ENCODE measurements at places on chromosomes 5 and 9.

DNA sequence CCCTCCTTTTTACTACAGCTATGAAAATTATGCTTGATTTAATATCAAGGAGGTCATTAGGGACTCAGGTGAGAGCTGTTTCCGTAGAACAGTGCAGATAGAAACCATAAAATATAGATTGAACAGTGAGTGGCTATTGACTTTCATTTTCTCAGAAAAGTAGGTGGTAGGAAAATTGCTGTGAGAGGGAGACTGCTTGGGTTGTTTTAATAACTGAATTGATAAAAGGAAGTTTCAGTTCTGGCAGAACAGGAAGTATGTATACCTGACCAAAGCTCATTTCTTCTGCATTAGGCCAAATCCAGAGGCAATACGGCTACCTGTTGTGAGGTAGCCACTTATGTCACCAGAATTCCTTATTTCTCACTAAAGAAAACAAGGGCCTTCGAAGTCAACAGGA is 761.7 kb upstream of the ARRDC3 start:
- no peaks in the 10 kb centered on the region for H3K36me3 ChIP-seq
- H3K4me1 ChIP-seq: no peaks in the 10 kb centered on the region
- no peak for DNase-seq
- H3K27ac ChIP-seq: no peak overlapping the region
- no peaks in the 10 kb centered on the region for H3K27me3 ChIP-seq

DNA sequence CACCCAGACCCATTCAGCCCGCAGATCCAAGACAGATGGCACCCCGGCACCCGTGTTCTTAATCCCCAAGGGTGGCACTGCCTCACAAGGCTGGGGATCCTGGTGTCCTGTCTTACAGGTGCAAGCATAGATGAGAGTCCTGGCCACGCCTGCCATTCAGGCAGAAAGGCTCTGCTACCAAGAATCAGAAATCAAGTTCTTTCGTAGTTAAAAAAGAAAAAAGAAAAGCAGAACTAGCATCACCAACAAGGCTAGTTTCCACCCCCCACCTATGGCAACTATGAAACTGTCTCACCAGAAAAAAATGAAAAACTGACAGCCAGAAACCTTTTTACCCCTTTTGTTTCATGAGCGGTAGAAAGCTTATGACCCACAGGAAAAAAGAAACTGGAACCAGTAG is 170.4 kb downstream of the SYK start:
- no peak for DNase-seq
- H3K4me1 ChIP-seq: no peaks in the 10 kb centered on the region
- no peaks in the 10 kb centered on the region for H3K27me3 ChIP-seq

GRCh38 chr9:114607671-114608524 is 3.2 kb upstream of the TMEM268 start:
- no peaks in the 10 kb centered on the region for H3K36me3 ChIP-seq
- peaks cover 10% of the 10 kb centered on the region for H3K4me1 ChIP-seq
- H3K4me3 ChIP-seq: no peak overlapping the region
- no peaks in the 10 kb centered on the region for H3K27me3 ChIP-seq
- no peak overlapping the region for H3K27ac ChIP-seq

DNA sequence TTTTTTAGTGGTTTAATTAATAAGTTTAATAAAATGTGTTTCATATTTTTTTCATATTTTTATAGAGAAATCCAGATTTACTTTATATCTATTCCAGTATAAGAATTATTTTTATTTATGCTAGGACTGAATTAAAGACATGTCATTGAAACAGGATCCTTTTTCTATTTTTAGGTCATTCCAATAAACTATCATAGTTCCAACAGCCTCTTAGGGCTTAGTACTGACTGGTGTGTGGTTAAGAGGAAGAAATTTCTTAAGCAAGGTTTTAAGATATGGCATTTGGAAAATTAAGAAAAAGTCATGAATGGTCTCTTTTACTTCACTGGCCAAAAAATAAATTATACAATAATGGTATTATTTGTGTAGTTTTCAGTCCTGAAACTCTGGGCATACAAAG is 31.2 kb upstream of the PRR16 start:
- H3K4me1 ChIP-seq: no peaks in the 10 kb centered on the region
- H3K27me3 ChIP-seq: no peaks in the 10 kb centered on the region
- no peaks in the 10 kb centered on the region for H3K36me3 ChIP-seq
- H3K27ac ChIP-seq: no peak overlapping the region
- H3K4me3 ChIP-seq: no peak overlapping the region
- no peak for DNase-seq

GRCh38 chr5:132468656-132469379 is 21.8 kb downstream of the IRF1 start:
- no peak for DNase-seq
- H3K27ac ChIP-seq: no peak overlapping the region
- H3K4me1 ChIP-seq: peaks cover 89% of the 10 kb centered on the region
- no peak overlapping the region for H3K4me3 ChIP-seq
- H3K27me3 ChIP-seq: no peaks in the 10 kb centered on the region

GRCh38 chr5:44443172-44443571 is 54.0 kb upstream of the FGF10 start:
- H3K36me3 ChIP-seq: no peaks in the 10 kb centered on the region
- DNase-seq: no peak
- no peak overlapping the region for H3K4me3 ChIP-seq
- H3K27ac ChIP-seq: no peak overlapping the region
- H3K4me1 ChIP-seq: no peaks in the 10 kb centered on the region
- H3K27me3 ChIP-seq: no peaks in the 10 kb centered on the region

- no peaks in the 10 kb centered on the region for H3K36me3 ChIP-seq
- no peak for DNase-seq
- no peak overlapping the region for H3K4me3 ChIP-seq
- no peaks in the 10 kb centered on the region for H3K27me3 ChIP-seq
Observed at GRCh38 chr9:106596984-106597383, 266.0 kb upstream of the ZNF462 start.

- no peaks in the 10 kb centered on the region for H3K27me3 ChIP-seq
- H3K4me1 ChIP-seq: no peaks in the 10 kb centered on the region
- H3K27ac ChIP-seq: no peak overlapping the region
- no peaks in the 10 kb centered on the region for H3K36me3 ChIP-seq
Observed at GRCh38 chr5:166942948-166943347, 1348.5 kb upstream of the WWC1 start.

DNA sequence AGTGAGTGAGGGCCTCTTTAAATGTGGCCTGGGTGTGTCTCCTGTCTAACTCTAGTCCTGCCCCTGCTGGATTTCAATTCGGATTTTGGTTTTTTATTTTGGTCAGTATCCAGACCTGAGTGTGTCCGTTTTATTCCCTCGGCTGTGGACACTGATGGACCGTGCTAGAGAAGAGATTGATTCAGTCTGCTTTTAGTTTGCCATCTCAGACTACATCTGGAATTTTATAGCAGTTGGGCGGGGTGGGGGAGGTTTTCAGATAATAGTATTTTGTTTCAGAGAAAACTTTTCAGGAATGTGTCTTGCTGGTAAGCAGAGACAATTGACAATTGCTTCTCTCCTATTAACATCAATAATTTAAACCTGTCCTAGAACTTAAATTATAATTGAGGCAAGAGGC is 308.1 kb downstream of the ARHGAP26 start:
- no peak overlapping the region for H3K4me3 ChIP-seq
- H3K36me3 ChIP-seq: no peaks in the 10 kb centered on the region
- no peak overlapping the region for H3K27ac ChIP-seq
- no peak for DNase-seq

DNA sequence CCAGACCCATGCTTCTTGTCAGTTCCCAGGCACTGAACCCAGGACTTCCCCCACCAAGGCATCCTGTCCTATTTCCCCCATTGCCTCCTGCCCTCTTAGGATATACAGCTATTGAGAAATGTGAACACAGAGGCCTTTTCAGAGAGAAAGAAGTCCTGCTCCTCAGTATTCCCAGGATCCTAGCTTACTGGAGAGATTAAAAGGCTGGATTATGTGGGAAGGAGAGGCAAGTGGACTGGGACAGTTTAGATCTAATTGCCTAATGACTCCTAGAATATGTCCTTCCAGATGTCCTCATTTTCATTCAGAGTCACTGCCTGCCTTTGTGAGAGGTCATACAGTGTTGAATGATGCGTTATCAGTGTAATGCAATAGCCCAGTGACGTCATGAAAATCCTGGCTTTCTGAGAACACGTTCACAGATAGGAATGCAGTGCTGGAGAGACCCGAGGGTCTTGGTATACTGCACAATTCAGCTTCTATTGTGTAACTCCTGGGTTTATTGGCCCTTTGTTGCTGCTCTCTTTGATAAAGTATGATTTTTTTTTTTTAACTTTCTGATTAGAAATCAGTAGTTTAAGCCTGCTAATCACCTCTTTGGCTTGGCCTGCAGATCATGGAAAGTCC is 26.2 kb downstream of the WWC1 start:
- H3K27me3 ChIP-seq: no peaks in the 10 kb centered on the region
- no peak overlapping the region for H3K27ac ChIP-seq
- no peak overlapping the region for H3K4me3 ChIP-seq
- no peaks in the 10 kb centered on the region for H3K4me1 ChIP-seq
- H3K36me3 ChIP-seq: no peaks in the 10 kb centered on the region

GRCh38 chr9:85062385-85063022 is 393.0 kb downstream of the NTRK2 start:
- H3K27ac ChIP-seq: no peak overlapping the region
- no peak for DNase-seq
- no peaks in the 10 kb centered on the region for H3K36me3 ChIP-seq
- no peaks in the 10 kb centered on the region for H3K4me1 ChIP-seq
- H3K27me3 ChIP-seq: no peaks in the 10 kb centered on the region

GRCh38 chr9:137403269-137403668 is 19.7 kb downstream of the EXD3 start:
- no peak for DNase-seq
- H3K27me3 ChIP-seq: no peaks in the 10 kb centered on the region
- H3K36me3 ChIP-seq: no peaks in the 10 kb centered on the region
- no peak overlapping the region for H3K4me3 ChIP-seq
- peaks cover 15% of the 10 kb centered on the region for H3K4me1 ChIP-seq

DNA sequence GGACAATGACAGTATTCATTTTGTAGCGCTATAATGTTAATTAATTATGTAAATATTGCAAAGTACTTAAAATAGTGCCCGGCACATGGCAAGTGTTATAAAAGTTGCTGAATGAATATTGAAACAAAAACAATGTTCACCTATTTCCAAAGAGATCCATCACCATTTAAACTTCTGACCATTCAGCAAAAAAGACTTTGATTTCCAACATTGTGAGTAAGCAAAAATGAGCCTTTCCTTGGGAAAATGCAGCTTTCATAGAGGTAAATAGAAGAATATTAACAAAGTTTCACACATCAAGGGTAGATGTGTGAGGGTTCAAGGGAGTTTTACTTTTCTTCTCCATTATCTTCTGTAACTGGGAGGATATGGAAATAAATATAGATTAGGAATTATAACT is 1089.4 kb upstream of the C9orf72 start:
- no peaks in the 10 kb centered on the region for H3K4me1 ChIP-seq
- DNase-seq: no peak
- no peaks in the 10 kb centered on the region for H3K27me3 ChIP-seq

DNA sequence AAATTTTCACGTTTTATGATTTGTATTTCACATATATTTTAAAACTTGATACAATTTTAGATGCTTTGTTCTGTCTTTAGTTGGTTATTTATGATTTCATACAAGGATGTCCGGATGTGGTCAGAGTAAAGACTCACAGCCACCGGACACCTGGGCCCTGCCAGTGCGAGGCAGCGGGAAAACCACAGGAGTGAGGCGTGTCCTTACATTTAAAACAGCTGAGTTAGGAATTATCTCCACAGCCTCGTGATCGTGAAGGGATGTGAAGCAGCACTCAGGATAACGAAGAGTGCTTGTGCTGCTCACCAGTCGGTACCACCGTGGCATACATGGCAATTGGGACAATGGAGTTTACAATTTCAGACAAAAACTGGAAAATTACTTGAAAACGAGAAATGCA is 14.0 kb downstream of the SNX18 start:
- H3K27me3 ChIP-seq: no peaks in the 10 kb centered on the region
- H3K4me1 ChIP-seq: no peaks in the 10 kb centered on the region
- no peak overlapping the region for H3K27ac ChIP-seq
- DNase-seq: no peak
- H3K36me3 ChIP-seq: no peaks in the 10 kb centered on the region

DNA sequence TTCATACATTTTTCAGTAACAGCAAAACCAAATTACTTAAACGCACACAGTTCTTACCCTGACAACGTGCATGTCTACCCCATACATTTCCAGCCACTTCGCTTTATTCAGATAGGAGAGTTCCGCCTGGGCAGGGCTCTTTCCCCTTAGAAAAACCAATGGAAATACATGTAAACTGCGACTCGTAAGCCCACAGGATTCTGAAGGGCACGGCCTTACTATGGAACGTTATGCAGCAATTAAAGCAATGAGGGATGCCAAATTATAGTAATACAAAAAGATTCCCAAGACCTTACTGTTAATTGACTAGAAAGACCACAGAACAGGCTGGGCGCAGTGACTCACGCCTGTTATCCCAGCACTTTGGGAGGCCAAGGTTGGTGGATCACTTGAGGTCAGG is 64.5 kb downstream of the EPB41L4B start:
- no peaks in the 10 kb centered on the region for H3K4me1 ChIP-seq
- no peak overlapping the region for H3K27ac ChIP-seq
- no peaks in the 10 kb centered on the region for H3K27me3 ChIP-seq
- no peak for DNase-seq
- no peak overlapping the region for H3K4me3 ChIP-seq

- H3K27me3 ChIP-seq: no peaks in the 10 kb centered on the region
- DNase-seq: no peak
- H3K36me3 ChIP-seq: no peaks in the 10 kb centered on the region
- H3K4me1 ChIP-seq: peaks cover 6% of the 10 kb centered on the region
- no peak overlapping the region for H3K4me3 ChIP-seq
Observed at GRCh38 chr5:1164696-1165630, 36.4 kb upstream of the SLC6A19 start.

DNA sequence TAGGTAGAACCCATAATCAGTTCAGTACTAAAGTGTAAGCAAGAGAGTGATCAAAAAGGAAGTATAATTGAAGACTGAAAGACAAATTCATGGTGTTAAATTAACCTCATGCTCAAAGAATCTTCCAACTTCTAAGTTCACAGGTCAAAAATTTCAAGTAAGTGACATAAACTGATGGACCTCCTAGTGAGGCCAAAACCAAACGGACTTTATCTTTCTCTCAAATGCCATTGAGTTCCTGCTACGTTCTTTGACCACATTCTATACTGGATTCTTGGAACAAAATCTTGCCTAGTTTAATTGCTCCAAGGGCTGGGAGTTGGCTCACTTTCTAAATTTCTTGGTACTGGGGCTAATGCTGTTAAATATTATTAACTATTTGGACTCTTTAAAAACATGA is 794.9 kb downstream of the TLE4 start:
- DNase-seq: no peak
- no peak overlapping the region for H3K27ac ChIP-seq
- H3K36me3 ChIP-seq: no peaks in the 10 kb centered on the region
- H3K27me3 ChIP-seq: no peaks in the 10 kb centered on the region
- no peaks in the 10 kb centered on the region for H3K4me1 ChIP-seq

GRCh38 chr5:112906637-112907036 is 15.4 kb downstream of the REEP5 start:
- H3K36me3 ChIP-seq: peaks cover 18% of the 10 kb centered on the region
- no peak for DNase-seq
- no peak overlapping the region for H3K4me3 ChIP-seq
- no peaks in the 10 kb centered on the region for H3K27me3 ChIP-seq
- H3K27ac ChIP-seq: no peak overlapping the region

GRCh38 chr5:140329739-140330481 is 16.5 kb downstream of the HBEGF start:
- no peaks in the 10 kb centered on the region for H3K36me3 ChIP-seq
- no peaks in the 10 kb centered on the region for H3K4me1 ChIP-seq
- DNase-seq: no peak
- no peaks in the 10 kb centered on the region for H3K27me3 ChIP-seq
- no peak overlapping the region for H3K27ac ChIP-seq

- H3K4me1 ChIP-seq: no peaks in the 10 kb centered on the region
- no peak overlapping the region for H3K27ac ChIP-seq
- no peaks in the 10 kb centered on the region for H3K36me3 ChIP-seq
- no peak for DNase-seq
- no peak overlapping the region for H3K4me3 ChIP-seq
- H3K27me3 ChIP-seq: no peaks in the 10 kb centered on the region
Observed at GRCh38 chr5:6468104-6468503, 19.4 kb downstream of the UBE2QL1 start.
